ENCODE measurements at places on chromosomes 2 and 18.
A peak's percentile ranks its signal among the peaks of the same experiment; 100 is the strongest.

DNA sequence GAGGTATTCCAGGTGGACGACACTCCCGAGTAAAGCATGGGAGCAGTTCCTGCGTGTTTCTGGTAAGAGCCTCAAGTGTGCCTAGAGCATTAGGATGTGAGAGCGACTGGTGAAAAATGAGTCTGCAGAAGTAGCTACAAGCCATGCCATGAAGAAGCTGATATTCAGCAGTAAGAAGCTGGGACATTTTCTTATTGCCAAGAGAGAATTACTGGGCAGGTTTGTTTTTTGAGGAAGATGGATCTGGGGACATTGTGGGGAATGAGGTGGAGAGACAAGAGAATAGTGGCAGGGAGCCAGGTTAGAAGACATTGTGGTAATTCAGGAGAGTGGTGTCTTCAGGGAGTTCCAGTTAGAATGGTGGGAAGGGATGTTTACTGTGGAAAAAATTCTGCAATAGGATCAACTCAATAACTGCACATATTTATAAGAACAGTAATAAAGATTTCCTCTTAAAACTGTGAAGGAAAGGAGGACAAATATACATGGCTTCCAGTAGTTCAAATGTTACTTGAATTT is 38.2 kb downstream of the CRIM1 start:
- no peak for DNase-seq

DNA sequence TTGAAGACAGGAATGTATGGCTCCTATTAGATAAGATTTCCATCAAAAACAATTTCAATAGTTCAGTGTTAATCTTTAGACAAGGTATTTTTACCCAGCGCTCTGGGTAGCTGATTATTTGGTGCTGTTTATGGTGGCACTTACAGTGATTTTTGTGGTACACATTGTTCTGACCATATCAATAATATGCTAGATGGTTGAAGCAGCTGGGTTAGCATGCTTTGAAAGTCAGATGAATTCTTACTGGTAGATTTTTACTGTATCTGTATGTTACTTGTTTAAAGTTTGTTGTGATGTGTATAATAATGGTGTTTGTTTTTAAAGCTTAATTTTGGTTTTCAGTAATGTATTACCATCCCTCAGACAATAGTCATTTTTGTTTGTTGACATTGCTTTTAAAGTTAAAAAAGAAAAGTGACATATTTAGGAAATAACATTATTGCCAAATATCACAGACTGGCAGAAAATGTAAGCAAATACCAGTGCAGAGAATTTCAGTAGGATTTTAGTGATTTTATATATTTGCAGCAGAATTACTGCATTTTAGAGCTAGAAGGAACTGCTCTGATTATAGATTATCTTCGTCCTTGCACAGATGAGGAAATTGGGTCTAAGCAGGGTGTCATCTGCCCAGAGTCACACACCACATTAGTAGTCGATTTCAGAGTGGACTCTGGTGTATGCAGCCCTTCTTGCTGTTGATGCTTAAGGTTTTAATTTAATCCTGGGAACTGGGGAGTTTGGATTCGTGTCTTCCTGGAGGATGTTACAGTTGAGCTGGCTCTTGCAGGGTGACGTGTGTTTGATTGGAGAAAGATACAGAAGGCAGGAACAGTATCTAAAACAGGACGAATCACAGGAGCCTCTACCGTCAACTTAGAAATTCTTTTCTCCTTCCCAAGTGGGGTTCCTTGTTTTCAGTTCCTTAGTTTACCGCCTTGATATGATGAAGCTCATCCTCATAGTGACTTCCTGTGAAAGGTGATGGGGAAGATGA is 6.6 kb downstream of the SOCS6 start:
- DNase-seq = no peak

DNA sequence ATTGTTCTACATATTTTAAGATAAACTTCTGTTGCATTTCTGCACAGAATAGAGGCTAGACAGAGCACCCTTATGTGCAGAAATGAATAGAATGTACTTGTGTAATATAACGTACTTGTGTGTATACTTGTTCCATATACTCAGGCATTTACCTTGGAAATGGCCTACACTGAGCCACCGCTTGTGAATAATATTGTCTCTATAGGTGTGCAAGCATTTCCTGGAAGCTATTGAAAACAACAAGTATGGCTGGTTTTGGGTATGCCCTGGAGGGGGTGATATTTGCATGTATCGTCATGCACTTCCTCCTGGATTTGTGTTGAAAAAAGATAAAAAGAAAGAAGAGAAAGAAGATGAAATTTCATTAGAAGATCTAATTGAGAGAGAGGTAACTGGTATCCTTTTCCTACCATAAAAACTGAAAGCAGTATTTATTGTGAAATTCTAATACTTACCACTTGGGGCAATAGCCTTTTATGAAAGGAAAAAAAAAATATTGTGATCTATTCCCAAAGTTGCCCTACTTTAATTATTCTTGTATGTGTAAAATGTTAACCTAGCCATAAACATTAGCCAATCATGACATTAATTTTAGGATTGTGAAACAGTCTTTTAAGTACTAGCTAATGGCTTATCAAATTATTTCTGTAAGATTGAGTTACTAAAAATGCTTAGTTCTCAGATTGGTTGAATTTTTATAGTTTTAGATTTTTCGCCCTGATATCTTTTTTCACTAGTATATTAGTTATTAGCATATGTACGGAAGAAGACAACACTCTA is 18.0 kb downstream of the ZC3H15 start:
- peak; percentile 54 for DNase-seq

DNA sequence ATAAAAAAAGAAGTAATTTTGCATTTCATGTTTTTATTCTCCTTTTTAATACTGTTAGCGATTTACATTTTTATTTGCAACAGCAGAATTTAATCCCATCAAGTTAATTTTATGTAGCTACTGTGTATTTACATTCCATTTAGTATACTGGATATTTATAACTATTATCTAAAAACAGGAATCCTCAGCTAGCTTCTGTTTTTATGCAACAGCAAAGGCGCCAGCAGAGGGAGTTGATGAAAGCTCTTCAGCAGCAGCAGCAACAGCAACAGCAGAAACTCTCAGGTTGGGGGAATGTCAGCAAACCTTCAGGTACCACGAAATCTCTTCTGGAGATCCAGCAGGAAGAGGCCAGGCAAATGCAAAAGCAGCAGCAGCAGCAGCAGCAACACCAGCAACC is 26.2 kb upstream of the SNORC start:
- no peak for DNase-seq

DNA sequence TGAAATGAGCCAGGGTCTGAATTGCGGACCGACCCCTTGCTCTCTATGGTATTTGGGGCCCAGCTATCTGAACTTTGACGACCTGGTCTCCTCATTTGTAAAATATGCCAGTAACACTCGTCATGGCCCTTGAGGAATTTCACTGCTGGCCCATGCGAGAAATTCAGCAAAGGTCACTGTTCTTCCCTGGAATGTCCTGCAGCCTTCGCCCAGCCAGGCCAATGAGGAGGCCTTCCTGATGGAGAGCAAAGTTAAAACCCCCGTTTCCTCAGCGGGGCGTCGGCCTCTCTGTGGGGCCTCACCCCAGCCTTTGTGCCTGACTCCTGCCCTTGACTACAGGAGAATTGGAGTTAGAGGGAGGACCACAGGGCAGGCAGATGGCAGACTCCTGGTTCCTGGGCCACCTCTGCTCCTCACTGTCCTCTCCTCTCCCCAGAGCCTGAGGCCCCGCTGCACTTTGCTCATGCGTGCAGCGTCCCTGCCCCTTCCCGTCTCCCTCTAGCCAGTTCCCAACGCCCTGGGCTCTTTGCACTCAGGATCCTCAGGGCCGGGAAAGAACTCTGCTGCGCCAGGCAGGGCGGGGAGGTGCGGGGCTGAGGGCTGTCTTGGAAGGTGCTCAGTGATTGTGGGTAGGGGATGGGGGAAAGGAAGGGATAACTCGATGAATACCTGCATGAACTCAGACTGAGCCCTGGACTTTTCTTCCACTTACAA is 257.0 kb upstream of the RAB6C start:
- DNase-seq = no peak

- DNase-seq = no peak
Observed at GRCh38 chr2:153495725-153496124, 17.2 kb upstream of the RPRM start.

GRCh38 chr2:43326101-43326825 is 99.9 kb upstream of the ZFP36L2 start:
- no peak for DNase-seq

GRCh38 chr2:197453914-197454398 is 604 bp downstream of the COQ10B start:
- DNase-seq = no peak

GRCh38 chr2:142741764-142742269 is 135.6 kb upstream of the KYNU start:
- DNase-seq = no peak

- no peak for DNase-seq
Observed at GRCh38 chr18:35971661-35972196, 750 bp upstream of the RMP24 start.

- DNase-seq = no peak
Observed at GRCh38 chr18:23645568-23646175, 17.0 kb downstream of the ANKRD29 start.

- no peak for DNase-seq
Observed at GRCh38 chr18:13577781-13578180, 148.6 kb downstream of the FAM210A start.

DNA sequence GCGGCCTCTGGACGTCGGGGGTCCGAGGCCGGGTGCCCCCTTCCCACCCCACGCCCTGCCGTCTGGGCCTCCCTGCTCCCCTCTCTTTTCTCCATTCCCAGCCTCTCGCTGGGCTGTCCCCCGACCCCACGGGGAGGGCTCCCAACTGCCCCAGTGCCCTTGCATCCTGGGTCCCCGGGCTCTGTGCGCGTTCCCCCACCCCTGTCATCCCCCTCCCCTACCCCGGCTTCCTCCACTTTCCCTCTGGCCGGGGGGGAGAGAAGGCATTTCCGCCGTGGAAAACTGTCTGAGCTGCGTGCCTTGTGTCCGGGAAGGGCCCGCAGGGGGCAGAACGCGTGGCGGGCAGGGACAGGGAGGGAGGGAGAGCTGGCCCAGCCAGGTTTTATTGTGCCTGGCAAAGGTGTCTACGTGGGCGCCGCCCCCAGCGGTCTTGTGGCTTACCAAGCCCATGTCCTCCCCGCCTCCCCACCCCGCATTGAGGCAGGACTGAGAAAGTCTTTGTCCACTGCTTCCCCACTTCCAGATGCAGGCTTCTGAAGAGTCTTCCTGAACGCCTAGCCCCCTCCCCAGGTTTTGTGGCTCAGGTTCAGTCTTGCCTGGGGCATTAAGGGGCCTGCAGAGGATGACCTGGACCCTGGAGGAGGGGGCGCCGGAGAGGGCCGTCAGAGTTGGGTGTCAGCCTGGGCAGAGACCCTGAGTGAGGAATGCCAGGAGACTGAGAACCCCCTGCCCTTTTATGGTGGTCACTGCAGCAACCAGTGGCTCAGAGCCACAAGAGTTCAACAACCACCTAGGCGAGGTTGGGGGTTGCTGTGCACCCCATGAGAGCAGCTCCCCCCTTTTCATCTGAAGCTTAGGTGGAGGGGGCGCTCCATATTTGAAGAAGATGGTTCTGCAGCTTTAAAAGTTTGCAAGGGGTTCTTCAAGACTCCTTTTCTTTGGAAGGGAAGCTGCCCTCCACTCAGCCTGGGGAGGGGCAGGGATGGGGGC is 1.3 kb downstream of the ITM2C start:
- no peak for DNase-seq
